ENCODE measurements at places on chromosomes 2 and 18.
A peak's percentile ranks its signal among the peaks of the same experiment; 100 is the strongest.

- DNase-seq, result no peak
Measured at GRCh38 chr18:35836932-35837331, 135.5 kb upstream of the RMP24 start.

DNA sequence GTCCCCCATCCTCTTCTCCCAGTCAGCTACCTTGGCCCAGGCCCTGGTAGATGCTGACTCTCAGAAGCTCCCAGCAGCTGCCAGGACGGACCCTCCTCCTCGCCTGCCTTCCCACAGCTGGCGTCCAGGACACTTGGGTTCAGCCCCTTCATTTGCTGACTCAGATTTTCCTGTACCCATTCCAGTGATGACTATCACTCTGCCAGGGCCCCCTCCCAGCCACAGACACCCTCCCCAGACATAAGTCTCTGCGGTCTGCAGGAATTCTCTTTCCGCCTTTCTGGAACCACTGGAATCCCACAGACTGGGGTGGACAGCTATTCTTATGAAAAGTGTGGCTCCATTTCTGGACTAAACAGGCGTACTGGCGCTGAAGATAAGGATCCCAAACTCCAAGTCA is 260.3 kb upstream of the EPAS1 start:
- no peak for DNase-seq

- DNase-seq, result no peak
Measured at GRCh38 chr18:67568166-67568565, 51.6 kb upstream of the DSEL start.

DNA sequence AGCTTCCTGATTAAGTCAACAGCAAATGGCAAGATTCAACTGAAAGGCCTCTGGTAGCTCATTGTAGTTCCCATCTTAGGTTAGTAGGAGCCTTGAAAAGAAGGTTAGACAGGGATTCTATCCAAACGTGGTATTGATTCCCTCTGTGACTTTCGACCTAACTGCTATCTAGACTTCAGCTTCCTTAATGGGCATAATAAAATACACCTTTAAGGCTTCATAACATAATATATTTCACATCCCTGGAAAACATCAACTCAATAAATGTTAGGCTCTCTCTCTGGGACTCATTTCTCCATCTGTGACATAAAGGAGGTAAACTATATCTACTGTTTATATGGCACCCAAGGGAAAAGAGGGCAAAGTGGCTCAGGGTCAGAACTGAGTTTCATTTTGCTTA is 60.9 kb downstream of the STK39 start:
- DNase-seq, result no peak

DNA sequence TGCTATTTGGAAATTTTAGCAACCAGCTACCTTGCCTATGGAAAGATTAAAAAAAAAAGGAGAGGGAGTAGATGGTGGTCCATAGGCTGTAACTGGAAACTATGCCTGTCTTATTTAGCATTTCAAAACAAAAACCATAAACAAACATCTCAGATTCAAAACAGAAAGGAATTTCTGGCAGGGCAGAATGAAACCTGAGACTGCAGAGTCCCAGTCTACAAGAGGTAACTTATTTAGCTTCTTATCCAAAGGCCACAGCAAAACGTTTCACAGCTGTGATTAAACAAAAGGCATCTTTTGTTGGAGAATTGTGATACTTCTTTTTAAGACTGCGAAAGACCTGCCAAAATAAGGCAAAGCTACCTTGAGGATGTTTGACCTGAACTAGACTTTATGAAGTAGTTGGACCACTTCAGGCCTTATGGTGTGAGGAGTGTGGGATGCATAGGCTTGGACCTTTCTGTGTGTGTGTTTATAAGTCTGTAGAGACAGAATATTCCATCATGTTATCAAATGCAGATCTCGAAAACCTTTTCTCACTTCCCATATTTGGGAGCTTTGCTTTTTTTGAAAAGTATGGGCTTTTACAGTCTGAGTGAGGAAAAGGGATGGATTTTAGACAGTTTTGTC is 11.0 kb downstream of the CRIM1 start:
- no peak for DNase-seq

- DNase-seq, result no peak
Measured at GRCh38 chr2:219228041-219228910, 1.2 kb downstream of the ATG9A start.

- DNase-seq, result no peak
Measured at GRCh38 chr18:685438-685837, 27.0 kb downstream of the ENOSF1 start.

DNA sequence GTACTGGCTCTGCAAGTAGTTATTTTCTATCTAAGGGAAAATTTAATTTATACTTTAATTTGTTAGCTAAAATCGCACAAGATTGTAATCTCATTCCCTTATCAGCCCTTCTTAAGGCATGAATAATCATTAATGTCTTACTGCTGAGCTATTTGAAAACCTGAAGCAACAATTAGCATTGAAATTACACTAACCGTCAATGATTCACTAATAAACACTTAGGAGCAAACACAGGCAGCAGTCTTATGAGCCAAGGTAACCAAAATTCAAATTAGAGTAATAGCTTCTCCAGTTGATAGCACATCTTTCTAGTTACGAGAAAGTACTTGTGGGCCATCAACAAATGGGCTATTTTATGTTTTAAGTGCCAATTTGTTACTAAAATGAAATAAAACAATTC is 1289.7 kb downstream of the LRP1B start:
- no peak for DNase-seq

- DNase-seq, result no peak
Measured at GRCh38 chr2:58122040-58122439, 75.4 kb downstream of the VRK2 start.

- DNase-seq, result no peak
Measured at GRCh38 chr2:64976276-64976675, 12.9 kb upstream of the SLC1A4 start.

- no peak for DNase-seq
Measured at GRCh38 chr18:9808295-9809241, 77.2 kb upstream of the TXNDC2 start.

GRCh38 chr18:34117319-34117718 is 107.4 kb downstream of the NOL4 start:
- DNase-seq, result no peak

- no peak for DNase-seq
Measured at GRCh38 chr2:134574611-134575330, 144.0 kb downstream of the TMEM163 start.

GRCh38 chr2:142484111-142484510 is 353.3 kb upstream of the LRP1B start:
- DNase-seq, result no peak

DNA sequence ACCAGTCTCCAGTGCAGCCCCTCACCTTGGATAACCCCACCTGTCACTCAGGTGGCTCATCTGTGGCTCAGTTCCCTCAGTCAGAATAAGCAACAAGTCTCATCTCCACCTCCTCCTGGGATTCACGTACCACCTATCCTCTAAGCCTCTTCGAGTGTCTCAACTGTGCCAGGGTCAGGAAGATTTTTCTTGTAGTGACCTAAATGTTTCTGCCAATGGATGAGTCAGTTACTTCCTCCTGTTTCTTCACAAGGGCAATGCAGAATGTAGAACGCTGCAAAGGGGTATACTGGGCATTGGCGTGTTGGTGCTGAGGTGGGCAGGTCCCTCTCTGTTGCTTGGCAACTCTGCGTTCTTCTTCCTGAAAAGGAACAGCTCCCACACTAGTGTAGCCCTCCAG is 213.3 kb upstream of the CXCR4 start:
- DNase-seq, result no peak

DNA sequence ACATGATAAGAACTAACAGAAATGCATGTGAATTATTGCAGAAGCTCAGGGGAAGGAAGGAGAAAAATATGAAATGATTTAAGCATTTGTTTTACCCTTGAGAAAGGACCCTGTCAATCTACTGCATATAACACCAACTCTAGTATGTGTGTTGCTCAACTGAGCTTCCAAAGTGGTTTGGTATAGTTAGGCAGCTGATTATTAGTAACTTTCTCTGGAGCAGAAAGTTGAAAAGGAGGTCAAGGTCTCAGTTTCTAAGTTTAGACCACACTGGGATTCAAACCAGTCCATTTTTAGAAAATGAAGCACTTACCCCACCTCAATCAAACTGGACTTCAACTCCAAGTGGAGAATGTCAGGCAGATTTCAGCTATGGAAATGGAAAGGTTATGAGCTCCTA is 123.3 kb upstream of the CDC42EP3 start:
- DNase-seq, result no peak

DNA sequence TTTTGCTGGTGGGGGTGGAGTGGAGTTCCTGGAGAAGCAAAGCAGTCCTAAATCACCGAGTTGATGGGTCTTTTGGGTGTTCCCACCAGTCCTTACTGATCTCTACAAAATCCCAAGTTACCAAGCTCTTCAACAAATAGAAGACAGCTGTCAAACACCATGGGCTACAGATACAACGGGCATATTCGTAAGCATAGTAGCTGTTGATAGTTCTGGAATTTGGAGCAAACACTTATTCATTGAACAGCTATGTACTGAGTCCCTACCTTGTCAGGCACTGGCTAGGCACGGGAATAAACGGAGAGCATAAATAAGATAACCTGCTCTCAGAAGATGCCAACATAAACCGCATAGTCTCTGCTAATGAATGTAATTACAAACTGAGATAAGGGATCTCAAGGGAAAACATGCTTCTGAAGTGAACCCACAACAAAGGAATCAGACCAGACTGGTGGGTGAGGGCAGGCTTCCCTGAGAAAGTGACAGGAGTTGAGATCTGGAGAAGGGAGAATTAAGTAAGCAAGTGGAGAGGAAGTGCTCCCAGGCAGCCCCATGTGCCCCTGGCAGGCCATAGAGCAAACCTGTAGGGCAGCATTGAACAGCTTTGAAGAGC is 947 bp upstream of the ANKRD44 start:
- no peak for DNase-seq

- DNase-seq, result no peak
Measured at GRCh38 chr2:175574069-175574468, 392.6 kb upstream of the ATP5MC3 start.

DNA sequence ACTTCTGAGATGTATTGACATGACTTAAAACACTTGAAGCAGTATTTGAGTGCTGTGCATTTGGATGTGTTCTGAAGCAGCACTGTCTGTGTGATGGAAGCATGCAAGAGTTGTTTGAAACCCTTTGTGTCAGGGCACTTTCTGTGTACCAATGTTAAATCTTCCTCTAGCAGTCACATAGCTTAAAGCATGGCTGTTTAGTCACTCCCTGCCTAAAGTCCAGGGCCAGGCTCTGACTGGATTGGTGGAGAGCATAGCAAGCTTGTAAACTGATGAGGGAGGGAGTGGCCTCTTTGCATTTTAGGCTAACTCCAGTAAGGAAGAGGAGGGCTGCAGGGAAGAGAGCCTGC is 73.5 kb downstream of the MYO1B start:
- DNase-seq, result no peak

DNA sequence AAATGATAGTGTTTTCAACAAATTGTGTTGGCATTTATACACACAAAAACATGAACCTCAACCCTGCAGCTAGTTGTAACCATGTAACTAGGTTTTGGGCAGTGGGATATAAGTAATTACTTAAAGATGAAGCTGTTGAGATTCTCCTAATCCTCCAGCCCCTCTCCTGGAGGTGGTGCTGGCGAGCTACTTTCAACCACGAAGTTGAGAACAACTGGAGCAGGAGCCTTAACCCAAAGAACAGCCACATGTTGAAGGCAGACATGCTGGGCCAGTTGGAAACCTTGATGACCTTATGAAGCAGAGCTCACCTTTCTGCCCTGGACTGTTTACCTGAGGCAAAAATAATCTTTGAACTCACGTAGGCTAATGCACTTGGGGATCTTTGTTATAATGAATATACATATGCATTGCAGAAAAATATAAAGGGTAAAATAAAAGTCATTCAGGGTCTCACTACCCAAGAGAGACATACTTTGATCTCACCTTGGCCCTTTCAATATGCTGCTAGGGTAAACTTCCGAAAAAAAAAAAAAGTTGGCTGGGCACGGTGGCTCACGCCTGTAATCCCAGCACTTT is 89.6 kb upstream of the NPAS2 start:
- DNase-seq, result peak; percentile 46

GRCh38 chr2:239386001-239386670 is 14.7 kb downstream of the HDAC4 start:
- no peak for DNase-seq

DNA sequence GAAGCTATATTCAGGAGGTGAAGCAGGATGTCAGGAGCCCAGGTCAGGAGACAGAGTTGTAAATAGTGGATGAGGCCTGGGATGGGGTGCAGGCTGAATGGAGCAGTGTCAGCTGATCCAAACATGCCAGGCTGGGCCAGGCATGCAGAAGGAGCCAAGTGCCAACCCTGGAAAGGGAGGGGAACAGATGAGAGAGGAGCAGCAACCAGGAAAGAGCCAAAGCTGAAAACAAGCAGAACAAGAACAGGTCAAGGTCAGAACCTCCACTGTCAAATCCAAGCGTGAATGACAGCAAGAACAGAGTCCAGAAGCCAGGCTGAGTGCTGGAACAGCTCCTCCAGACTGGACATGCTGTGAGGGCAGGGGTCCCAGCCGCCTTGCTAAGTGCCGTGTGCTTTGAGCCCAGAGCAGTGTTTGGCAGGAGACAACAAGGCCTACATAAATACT is 49.2 kb upstream of the PPP1CB start:
- DNase-seq, result no peak

- no peak for DNase-seq
Measured at GRCh38 chr2:71323386-71323785, 8.2 kb upstream of the ZNF638 start.

- no peak for DNase-seq
Measured at GRCh38 chr2:213787869-213788268, 503.6 kb downstream of the SPAG16 start.

DNA sequence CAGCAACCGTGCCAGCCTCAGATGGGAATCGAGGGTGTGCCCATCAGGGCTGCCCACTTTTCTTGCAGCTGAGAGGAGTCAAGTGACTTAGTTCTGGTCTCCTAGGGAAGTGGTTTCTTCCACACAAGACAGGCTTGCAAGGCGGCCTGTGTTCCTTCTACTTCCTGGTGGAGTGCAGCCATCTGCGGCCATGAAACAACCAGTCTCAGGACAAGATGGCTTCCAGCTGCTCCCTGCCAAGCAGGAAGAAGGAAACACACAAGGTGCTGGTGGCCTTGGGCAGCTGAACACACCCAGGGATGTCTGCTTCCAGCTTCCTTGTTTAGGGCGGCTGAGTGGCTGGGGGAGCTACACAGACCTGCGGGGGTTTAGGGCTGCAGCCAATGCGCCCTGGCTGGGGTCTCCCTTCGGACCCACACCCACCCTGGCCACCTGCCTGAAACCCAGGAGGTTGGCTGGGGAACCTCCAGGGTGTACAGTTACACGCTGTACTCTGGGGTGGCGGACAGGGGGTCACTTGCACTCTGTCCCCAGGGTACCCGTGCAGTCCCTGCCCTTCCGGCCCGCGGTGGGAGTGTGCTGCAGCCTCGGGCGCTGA is 34.7 kb downstream of the PTPN18 start:
- DNase-seq, result no peak

GRCh38 chr2:223197046-223197445 is 145.1 kb downstream of the KCNE4 start:
- no peak for DNase-seq

GRCh38 chr18:36181441-36181840 is 5.9 kb upstream of the MOCOS start:
- no peak for DNase-seq
